Heart right ventricle (tissue), 16 donors: ENCODE measurements at places on chromosomes 6 and 20. TPM values are rescaled to one million over a fixed set of nuclear protein-coding genes. Genes with fewer than 3 reads are reported as not detected.

GRCh38 chr20:21125072-21125848, 622 bp upstream of the KIZ start:
- DNase-seq = peak; percentile 38

DNA sequence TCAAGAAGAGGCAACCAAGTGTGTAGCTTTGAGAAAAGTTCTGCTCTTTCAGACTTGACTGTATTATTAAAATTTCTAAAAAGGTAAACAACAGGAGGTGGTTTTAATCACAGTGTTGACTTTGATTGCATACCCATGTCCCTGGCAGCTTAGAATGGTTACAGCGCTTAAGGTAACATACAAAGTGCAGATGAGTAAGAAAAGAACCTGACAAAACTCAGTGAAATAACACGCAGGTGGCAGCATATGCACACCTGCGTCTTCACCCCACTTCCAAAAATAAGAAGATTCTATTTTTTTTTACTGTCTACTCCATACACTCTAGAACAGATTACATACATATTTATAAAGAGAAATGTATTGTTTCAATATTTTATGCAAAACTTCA, 233.5 kb downstream of the GMPR start:
- no peak for DNase-seq

- no peak for DNase-seq
Measured at GRCh38 chr6:38169221-38169976, 349.9 kb downstream of the ZFAND3 start.

The TRIM31 gene
- not detected for polyA plus RNA-seq
